ENCODE measurements at places on chromosomes 12 and 14. TPM values are rescaled to one million over a fixed set of nuclear protein-coding genes. Genes with fewer than 3 reads are reported as not detected.

DNA sequence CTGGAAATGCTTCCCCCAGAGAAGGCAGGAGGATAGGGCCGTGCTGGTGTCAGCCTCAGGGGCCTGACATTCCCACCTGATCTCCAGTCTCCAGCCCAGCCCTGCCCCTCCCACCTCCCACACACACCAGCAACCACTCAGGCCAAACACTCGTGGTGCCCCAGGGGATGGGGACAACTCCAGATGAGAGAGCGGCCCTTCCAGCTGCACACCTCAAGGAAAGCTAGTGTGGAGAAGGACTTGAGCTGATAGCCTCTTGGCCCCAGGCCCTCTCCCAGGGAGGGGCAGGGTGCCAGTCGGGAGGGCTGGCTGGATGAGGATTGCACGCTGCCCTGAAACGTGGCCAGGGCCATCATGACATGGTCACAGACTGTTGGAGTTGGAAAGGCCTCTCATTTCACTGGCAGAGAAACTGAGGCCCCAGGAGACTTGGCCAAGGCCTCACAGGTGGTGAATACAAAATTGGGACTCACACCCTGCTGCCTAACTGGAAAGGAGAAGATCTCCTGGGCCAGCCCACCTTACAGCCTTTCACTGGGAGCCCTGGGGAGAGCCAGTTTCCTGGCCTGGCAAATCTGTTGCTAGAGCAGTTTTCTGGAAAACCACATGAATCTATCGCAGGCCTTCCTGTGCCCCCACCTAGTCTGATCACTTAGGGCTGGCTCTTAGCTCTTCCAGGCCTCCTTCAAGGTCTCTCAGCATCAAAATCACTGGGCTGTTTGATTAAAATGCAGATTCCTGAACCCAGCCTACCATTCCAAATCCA is 52.1 kb downstream of the IRF2BPL start:
- no peak for DNase-seq

DNA sequence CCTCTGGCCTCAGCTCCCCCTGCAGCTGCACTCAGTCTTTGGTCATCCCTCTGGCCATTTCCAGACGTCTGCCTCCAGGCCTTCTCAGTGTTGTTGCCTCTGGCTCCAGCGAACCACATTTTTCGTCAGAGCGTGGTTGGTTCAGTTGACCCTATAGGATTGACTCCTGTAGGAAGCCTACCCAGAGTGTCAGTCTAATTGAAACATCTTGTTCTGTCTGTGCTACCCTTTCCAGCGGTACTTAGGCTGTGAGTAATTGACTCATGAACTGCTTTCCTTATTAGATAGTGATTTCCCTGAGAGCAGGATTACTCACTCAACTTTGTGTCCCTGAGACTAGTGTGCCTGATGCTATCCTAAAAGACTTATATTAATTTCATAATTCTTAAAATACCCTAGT is 373.2 kb downstream of the ATP23 start:
- DNase-seq: no peak

GRCh38 chr12:71948390-71948789 is 9.7 kb downstream of the TPH2 start:
- DNase-seq: no peak

DNA sequence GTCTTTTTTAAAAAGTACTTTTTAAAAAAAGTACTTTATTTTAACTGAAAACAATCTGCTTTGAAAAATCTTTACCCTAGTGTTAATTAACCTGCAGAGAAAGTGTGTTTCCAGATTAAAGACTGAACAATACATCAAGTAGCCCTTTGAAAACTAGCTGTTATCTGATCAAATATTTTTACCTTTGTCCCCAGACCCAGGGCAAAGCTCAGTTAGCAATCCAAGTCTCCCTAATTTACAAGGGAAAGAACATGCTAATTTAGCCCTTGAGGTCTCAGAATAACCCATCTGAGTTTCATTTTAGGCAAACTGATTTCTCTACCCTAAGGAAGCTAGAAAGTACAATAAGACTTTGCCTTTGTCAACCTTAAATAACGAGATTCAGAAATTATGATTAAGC is 91.2 kb downstream of the PPM1H start:
- DNase-seq: no peak

DNA sequence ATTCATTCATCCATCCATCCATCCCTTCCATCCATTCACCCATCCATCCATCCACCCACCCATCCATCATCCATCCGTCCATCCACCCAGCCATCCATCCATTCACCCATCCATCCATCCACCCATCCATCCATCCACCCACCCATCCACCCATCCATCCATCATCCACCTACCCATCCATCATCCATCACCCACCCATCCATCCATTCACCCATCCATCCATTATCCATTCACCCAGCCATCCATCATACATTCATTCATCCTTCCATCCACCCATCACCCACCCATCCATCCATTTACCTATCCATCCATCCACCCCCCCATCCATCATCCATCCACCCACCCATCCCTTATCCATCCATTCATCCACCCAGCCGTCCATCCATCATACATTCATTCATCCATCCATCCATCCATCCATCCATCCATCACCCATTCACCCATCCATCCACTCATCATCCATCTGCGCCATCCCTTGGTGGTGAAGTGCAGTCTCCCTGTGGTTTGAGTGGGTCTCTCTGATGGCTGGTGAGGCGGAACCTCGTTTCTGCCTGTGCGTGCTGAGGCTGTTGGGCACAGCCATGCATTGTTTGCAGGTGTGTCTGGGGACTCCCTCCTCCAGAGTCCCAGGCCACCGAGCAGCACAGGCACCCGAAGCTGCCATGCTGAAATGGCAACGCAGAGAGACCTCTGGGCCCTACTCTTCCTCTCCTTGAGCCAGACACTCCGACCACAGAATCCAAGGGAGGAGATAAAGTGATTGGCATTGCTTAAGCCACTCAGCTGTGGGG is 22.7 kb downstream of the NOC4L start:
- no peak for DNase-seq

DNA sequence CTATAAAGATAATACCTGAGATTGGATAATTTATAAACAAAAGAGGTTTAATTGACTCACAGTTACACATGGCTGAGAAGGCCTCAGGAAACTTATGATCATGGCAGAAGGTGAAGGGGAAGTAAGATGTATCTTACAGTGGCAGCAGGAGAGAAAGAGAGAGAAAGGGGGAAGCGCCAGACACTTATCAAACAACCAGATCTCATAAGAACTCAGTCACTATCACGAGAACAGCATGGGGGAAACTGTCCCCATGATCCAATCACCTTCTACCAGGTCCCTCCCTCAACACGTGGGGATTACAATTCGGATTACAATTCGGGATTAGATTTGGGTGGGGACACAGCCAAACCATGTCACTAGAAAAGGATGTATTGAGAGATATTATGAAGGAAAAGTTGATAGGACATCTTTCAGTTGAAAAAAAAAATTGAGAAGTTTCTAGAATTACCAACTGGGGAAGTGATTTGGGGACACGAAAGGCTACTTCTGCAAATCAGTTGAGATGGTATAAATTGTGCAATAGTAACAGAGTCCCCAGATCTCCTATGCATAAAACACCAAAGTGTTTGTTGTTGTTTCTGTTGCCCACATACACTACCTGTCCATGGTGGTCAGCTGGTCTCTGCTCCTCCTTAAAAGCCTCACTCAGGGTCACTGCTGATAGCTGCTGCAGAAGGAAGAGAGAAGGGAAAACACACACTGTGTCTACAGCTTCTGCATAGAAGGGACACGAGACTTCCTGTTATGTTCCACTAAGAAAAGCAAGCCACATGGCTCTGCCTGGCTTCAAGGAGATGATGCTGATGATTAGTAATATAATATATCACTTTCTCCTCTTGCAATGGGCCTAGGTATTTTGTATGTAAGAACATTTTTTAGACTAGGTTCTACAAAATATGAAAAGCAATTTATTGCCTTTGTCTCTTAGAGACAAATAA is 465.5 kb downstream of the PDZRN4 start:
- DNase-seq: no peak

DNA sequence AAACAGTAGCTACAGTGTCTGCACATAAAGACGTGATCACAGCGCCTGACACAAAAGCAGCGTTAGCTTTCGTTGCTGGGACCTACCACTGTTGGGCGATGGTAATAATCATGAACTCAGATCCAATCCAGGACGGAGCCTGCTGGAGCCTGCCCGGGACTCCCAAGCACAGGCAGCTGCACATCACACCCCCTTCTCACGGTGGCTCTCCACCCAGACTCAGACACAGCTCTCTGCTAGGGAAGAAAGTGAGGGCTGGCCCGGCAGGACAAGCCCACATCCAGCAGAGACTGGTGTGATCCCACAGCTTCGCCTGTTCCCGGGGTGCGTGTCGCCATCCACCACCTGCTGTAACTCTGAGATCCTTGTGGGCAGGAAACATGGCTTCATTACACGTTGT is 49.9 kb upstream of the FOXN3 start:
- no peak for DNase-seq

- peak; percentile 37 for DNase-seq
Observed at GRCh38 chr12:71469258-71469750, 29.7 kb downstream of the LGR5 start.

DNA sequence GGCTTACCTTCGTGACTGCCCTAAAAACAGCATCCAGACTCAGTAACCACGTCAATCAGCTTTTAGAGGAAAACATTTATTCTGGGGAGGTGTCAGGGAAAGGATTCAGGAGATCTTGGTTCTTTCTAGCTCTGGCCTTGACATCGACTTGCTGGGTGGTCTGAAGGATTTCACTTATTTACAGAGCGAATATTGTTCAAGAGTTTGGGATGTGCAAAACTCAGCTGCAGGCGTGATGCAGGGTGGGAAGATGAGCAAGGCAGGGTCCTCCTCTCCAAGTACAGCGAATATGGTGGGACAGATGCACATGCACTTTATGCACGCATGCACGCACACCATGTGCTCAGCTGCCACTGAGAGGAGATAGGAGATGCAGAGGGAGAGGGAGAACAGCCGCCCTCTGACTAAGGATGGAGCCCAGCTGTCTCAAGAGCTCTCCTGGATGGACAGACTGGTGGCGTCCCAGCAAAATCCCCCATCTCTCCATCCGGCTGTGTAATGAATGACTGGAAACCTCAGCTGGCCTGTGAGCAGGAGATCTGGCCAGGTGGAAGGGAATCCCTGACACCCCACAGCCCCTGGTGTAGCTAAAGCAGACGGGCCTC is 24.4 kb upstream of the BDKRB1 start:
- no peak for DNase-seq

DNA sequence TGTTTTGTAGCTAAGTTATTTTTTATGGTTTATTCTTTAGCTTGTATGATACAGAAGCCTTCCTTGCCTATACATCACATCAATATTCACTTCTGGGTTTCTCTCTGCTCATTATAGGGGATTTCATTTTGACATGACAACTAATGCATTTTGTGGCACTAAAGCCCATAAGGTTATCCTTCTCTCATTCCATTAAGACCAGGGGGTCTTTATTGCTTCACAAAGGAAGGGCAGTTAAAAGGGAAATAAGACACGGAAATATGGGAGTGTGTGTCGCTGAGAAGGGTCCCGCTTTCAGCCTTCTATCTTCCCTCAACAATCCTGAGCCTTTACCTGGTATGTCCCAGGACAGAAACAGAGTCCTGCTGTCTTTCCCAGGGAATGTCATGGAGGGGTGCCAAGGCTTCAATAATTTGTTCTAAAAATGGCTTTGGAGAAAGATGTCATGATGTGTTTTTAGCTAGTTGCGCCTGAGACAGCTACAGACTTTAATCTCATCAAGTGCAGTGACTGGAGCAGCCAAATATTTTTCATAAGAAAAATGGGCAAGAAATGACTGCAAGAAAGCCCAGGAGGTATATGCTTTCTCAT is 1145.4 kb upstream of the TMEM132C start:
- no peak for DNase-seq

DNA sequence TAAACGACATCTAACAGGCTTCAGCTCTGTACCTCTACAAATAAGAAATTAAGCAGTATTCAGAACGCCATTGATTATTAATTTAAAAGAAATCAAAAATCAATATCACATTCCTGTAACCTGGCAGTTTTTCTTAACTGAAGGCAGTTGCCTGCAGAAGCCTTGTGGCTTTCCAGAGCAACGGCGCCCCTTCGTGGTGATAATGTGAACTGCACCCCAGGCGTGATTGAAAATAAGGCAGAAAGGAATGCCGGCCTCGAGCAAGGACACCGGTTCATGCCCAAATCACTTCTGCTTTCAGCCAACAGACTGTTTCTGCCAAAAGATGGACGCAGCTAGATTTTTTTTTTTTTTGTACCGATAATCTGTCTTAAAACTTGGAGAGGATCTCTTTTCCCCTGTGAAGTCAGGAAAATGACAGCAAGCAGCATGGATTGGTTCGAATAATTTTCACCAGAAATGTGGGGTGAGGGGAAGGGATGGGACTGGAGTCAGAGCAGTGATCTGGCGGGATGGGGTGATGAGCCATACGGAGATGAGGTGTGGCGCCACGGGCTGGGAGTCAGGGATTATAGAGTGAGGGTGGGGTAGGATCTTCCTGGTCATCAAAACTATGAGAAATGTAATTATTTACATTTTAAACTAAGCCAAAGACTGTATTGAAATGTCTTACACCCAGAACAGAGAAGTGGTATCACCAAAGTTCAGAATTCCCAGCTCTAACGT is 473.0 kb downstream of the DPF3 start:
- peak; percentile 90 for DNase-seq

DNA sequence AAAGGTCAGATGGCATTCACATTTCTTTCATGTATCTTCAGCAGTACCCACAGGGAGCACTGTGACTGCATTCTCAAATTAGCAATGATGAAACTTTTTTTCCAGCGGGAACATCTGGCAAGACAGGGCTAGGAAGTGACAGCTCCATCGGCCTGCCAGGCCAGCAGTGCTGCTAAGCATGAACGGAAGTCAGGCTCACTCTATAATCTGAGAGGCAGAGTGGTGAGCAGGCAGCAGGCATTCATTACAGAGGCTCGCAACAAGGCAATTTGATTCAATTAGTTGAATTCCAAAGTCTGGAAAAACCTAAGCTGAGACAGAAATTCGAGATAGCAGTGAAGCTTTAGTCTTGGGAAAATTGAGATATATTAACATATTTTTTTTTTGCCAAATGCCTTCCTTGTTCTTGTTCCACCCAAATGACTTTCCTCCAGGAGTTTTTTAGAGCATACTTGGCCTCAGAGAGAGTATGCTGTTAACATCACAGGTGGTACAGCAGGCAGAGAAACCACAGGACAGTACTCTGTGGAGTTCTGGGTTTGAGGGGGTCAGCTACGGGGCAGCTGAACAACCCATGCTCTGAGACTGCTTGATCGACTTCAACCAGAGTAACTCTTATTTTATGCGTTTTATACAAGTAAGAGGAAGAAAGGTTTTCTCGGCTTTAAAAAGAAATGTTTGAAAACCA is 414.9 kb downstream of the APAF1 start:
- peak; percentile 63 for DNase-seq

DNA sequence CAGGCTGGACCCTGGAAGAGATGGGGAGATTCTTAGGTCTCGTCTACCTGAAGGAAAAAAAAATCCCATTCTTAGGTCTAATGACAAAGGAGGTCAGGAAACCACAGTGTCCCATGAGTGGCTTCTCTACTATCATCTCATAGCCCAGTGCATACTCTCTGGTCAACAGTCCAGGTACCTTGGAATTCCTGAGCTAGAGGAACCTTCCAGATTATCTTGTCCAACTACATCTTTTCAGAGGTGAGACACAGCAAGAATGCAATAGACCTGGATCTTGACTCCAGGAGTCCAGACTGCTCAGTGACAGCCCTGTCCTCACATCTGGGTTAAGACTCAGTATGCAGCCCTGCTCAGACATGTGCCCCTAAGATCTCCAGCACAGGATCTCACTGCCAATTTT is 177.5 kb upstream of the NOS1 start:
- no peak for DNase-seq

Gene EMP1
- 431 TPM for total RNA-seq

Gene RTRAF
- total RNA-seq: 116 TPM

Gene BCL2L14
- total RNA-seq: 2.7 TPM

Gene KLRC2
- total RNA-seq: 0.50 TPM

Gene NFE2
- 1.6 TPM for total RNA-seq

Gene PPP1CC
- 82.3 TPM for total RNA-seq

Gene OXA1L
- total RNA-seq: 80.8 TPM
